ENCODE measurements at places on chromosomes 3 and 15. TPM values are rescaled to one million over a fixed set of nuclear protein-coding genes. Genes with fewer than 3 reads are reported as not detected.

THPO gene
- not detected for polyA plus RNA-seq

USP4 gene
- 28.0 TPM for polyA plus RNA-seq

MRPS25 gene
- polyA plus RNA-seq, result 67.6 TPM

PLA2G4E gene
- polyA plus RNA-seq, result 0.07 TPM

PCSK6 gene
- 13.5 TPM for polyA plus RNA-seq

CPNE9 gene
- polyA plus RNA-seq, result 12.5 TPM

NR1I2 gene
- polyA plus RNA-seq, result 0.31 TPM

PLSCR5 gene
- polyA plus RNA-seq, result not detected

C2CD4A gene
- polyA plus RNA-seq, result not detected

SHC4 gene
- polyA plus RNA-seq, result 2.9 TPM

SYNPR gene
- 8.6 TPM for polyA plus RNA-seq

MESP2 gene
- polyA plus RNA-seq, result not detected

SUCNR1 gene
- polyA plus RNA-seq, result not detected

SCG3 gene
- polyA plus RNA-seq, result 252 TPM

TUSC2 gene
- polyA plus RNA-seq, result 26.1 TPM

ARPP19 gene
- polyA plus RNA-seq, result 341 TPM

GRM7 gene
- 55.7 TPM for polyA plus RNA-seq

ALDH1L1 gene
- 4.2 TPM for polyA plus RNA-seq

TMEM89 gene
- polyA plus RNA-seq, result not detected

IL5RA gene
- polyA plus RNA-seq, result not detected

TRIM42 gene
- polyA plus RNA-seq, result not detected

SLC22A13 gene
- polyA plus RNA-seq, result not detected

DZIP1L gene
- polyA plus RNA-seq, result not detected
